Naive thymus-derived CD4-positive, alpha-beta T cell (primary cell): ENCODE measurements at places on chromosomes 12 and 14.

GRCh38 chr14:93184391-93185348 lies at the start of the genes LYSET and MOAP1:
Gene LYSET (plus strand): TSS chr14:93185317. CDS start chr14:93185406, 89 bp downstream.
Gene MOAP1 (minus strand): TSS chr14:93184897. CDS start chr14:93184242, 655 bp downstream.
- DNase-seq: peak; percentile 89

GRCh38 chr12:54479421-54479820 lies 6.0 kb upstream of the GTSF1 start:
- no peak for DNase-seq

DNA sequence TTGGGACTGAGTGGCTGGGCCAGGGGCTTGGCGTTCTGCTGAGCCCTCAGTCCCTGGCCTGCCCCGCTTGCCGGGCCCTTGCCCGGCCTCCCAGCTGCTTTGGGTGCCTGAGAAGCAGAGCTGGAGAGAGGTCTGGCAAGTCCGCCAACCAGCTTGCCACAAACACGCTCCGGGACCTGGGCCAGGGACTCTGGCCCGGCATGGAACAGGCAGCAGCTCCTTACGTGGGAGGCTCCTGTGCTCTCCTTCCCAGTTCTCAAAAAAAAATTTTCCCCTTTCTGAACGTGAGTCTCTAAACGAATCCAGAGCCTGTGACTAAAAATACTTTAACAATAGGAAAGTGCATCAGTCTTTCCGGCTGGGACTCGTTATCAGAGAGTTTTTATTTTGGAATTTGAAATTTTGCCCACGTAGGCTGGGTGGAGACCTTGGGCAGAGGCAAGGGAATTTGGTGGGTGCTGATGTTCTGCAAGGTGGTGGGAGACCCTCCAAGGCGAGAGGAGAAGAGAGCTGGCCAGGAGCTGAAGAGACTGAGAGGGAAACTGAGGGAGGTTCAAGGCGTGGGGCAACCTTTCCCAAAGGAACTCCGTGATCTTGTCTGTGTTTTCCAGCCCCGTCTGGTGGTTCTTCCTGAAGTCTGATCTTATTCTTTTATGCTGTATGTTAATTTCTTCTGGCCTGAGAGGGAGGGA lies 6.8 kb upstream of the NR4A1 start:
- DNase-seq: no peak

DNA sequence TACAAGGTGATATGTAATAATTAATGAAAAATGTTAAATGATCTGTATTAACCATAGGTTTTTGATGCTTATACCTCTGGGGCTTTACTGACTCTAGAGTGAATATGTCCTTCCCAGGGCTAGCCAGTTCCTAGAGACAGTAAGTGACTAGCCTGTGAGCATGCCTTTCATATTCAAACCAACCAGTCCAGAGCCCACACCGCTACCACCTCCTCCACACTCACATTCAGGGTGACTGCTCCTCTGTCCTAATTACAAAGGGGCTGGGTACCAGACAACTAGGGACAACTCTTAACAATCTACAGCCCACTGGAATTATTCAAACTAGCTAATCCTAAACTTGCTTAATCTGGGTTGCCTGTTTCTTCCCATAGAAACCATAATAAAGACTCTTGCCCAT lies 49.0 kb downstream of the RALGAPA1 start:
- DNase-seq: no peak

DNA sequence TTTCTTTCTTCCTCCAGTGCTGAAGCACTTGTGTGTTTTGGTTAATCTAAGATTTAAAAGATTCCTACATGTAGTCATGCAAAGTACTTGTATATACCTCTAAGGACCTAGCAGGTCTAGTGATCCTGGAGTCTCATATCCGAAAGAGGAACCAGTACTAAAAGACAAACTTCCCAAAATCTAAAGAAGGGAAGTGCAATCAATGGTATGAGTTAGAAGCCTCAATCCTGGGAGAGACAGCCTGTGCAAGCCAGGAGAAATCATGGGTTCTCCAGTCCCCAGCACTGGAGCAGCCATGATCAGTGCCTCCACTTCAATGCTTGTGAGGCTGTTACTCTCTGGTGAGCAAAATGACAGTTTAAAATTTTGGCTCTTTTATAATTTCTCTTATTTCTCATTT lies 277.4 kb downstream of the DAD1 start:
- no peak for DNase-seq

GRCh38 chr14:58633831-58634230 lies 3.9 kb upstream of the DACT1 start:
- no peak for DNase-seq

GRCh38 chr12:16600525-16600924 lies 5.4 kb downstream of the LMO3 start:
- DNase-seq: no peak

DNA sequence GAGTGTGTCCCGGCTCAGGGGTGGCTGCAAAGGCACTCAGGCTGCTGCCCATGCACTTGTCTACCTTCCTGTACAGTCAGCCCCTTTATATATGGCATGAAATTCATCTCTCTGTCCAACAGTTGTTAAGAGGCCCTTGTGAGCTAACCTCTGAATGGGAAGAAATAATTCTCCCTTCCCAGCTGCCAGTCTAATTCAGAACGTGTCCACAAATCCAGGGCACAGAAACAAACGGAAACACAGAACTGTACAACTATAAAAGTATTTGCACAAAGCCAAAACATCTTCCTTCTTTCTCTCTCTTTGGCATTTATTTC lies 849 bp downstream of the KRT5 start:
- no peak for DNase-seq

GRCh38 chr12:93079976-93080375 lies 150.9 kb upstream of the EEA1 start:
- no peak for DNase-seq

- no peak for DNase-seq
These were observed 247.1 kb upstream of the SRRM4 start for GRCh38 chr12:118734266-118734665.

GRCh38 chr12:118102070-118102469 lies 1.7 kb downstream of the VSIG10 start:
- DNase-seq: no peak

GRCh38 chr14:70616646-70617045 lies 16.2 kb upstream of the MED6 start:
- no peak for DNase-seq

- no peak for DNase-seq
These were observed 34.2 kb downstream of the BICD1 start for GRCh38 chr12:32140877-32141276.

DNA sequence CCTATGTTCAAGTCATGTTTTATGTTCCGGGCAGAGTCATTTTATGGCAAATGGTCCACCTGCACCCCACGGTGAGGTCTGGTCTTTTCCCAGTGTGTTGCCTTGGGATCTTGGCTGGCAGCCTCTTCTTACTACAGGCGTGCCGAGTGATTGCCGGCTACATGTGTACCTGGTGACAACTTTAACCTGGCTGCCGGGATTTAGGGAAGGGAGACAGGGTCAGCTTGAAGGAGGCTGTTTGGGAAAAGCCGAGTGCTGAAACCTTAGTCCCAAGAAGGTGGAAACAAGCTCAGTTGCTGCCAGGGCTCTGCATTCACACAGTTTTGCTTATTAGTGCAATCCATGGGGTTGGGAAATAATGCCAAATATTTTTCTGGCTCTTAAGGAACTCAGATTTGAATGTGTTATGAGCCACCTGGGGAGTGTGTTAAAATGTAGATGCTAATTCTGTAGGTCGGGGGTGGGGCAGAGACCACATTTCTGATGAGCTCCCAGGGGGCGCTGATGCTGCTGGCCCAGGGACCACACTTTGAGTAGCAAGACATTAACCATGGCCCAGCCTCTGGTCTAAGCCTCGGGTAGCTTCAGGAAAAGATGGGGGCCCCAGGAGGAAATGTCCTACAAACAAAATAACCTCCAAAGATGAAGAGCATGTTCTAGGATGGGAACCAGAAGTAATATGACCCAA lies 179.6 kb downstream of the TBX5 start:
- DNase-seq: no peak

- no peak for DNase-seq
These were observed 389.7 kb upstream of the FAR2 start for GRCh38 chr12:28759333-28759732.

- DNase-seq: no peak
These were observed 144.7 kb upstream of the BTG1 start for GRCh38 chr12:92290350-92290695.

- DNase-seq: peak; percentile 41
These were observed 594 bp downstream of the ARHGDIB start for GRCh38 chr12:14960548-14961465.

DNA sequence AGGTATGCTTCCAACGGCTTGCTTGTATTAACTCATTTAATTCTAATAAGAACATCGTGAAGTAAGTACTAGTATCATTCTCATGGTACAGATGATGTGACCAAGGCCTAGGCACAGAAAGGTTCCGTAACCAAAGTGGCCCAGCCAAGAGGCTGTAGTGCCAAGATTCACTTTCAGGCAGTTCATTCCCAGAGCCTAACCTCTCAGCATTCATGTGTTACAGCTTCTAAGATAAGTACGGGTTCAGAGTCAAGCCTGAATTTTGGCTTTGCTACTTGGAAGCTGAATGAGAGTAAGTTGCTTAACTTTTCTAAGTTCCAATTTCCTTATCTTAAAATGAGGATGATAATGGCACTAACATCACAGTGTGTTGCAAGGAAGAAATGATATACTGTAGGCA lies 379.9 kb downstream of the AEBP2 start:
- no peak for DNase-seq

- peak; percentile 67 for DNase-seq
These were observed 33.0 kb downstream of the CDKL1 start for GRCh38 chr14:50363714-50364111.

DNA sequence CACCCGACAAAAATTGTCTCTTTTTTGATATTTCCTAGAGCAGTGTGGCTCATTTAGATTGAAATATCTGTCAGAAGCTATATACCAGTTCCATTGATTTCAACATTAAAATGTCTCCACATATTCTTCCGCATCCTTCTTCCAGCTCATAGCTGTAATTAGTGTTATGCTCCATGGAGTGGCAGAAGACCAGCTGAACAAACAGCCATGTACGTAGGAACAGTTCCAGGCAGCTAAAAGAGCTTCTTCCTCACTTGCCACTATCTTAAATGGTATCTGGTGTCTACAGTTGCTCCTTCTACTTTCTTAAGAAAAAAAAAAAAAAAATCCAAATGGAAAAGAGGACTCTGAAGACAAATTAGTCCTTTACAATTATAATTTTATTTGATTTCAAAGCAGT lies 848.0 kb downstream of the DIO2 start:
- no peak for DNase-seq

- DNase-seq: no peak
These were observed 66.4 kb downstream of the PTPRR start for GRCh38 chr12:70854138-70854537.

GRCh38 chr12:53500142-53500775 lies 824 bp upstream of the TARBP2 start:
- DNase-seq: peak; percentile 42

DNA sequence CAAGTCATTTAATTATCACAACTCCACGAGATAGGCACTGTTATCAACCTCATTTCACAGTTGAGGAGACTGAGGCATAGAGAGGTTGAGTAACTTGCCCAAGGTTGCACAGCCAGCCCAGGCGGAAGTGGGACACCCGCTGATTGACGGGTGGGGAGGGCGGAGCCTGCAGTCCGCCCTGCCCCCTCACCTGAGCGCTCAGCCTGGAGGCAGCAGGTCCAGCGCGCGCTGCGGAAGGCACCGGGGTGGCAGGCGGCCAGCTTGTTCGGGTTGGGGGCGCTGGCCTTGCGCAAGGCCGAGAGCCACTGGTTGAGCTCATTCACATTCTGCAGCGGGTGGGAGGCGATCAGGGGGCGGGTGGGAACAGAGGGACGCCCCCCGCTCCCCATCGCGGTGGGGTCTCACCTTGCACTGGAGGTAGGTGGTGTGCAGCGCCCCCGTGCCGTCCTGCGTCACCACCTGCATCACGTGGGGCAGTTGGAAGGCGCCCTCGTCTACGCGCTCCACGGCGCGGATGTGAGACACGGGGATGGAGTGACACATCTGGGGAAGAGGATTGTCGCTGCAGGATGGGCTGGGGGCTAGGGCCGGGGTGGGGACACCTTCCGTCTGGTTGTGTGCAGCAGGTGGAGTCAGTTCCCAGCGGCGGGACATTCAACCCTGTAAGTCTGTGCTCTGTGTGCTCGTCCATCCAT lies 31.7 kb downstream of the RASAL1 start:
- peak; percentile 79 for DNase-seq

DNA sequence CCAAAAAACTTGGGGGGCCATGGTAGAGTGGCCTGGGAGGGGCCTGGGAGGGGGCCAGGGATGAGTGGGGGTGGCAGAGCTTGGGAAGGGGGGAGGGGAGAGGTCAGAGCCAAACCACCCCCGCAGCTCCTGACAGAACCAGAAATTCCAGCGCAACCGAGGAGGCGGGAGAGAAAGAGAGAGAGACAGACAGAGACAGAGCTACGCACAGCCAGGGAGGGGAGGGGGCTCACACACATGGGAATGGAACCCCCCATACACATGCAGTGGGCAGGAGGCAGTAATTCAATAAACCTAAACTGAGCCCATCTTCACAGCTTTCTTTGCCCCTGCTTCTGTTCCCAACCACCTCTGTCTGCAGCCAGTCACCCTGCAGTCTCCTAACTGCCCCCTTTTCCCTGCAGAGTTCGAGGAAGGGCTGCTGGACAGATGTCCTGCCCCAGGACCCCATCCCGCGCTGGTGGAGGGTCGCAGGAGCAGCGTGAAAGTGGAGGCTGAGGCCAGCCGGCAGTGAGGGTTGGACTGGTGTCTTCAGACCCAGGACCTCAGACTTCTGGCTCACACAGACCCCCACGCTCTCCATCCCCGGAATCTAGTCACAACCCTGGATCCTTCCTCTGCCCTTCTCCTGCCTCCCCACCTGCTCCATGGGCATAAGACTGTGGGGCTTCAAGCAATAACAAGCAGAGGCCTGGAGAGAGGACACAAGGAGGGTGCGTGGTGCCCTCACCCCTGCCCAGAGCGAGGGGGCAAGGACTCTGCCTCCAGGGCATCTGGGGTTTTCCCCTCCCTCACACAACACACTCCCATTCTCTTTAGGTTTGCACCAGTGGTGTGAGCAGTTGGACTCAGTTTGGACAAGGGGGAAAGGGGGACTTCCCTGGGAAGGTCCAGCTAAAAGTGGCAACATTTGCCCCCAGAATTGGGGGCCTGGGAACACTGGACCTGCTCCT lies 5.6 kb downstream of the NAB2 start:
- DNase-seq: no peak

- no peak for DNase-seq
These were observed 71.4 kb downstream of the PAPOLA start for GRCh38 chr14:96573473-96574100.

DNA sequence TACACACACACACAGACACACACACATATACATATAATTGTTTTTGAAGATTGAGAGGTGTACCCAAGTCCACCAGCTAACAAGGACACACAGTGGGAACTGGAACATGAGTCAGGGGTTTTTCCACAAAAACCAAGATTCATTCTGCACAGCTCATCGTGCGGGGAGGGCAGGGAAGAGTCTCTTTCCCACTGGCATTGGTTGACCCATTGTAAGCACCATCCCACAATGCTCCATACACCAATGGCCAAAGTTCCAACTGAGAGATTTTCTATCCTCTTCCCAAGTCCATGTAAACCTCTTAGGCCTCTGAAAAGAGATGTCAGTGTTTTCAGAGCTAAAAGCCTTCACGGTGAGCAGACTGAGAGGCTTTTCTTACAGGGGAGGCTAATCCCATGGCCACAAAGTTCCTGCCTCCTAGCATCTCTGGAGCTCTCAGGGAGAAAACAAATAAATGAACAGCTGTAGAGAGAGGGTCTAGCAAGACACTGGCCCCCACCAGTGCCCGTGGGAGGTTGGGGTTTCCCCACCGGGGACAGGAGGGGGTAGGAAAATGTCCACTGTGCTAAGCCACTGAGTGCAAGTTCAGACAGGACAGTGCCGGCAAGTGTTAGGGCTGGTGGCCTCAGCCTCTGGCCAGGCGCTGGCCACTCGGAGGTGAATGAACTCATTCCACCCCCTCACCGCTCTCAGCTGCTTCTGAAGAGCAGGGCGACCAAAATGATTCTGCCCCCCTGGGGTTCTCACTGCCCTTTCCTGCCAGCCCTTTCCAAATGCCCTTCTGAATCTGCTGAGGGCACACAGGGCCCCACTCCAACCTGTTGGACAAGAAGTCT lies 21.5 kb upstream of the TC2N start:
- DNase-seq: no peak
